ENCODE measurements at places on chromosomes 3 and 15.

GRCh38 chr15:58957101-58957973 lies 23.9 kb upstream of the SLTM start:
- no peak for DNase-seq

DNA sequence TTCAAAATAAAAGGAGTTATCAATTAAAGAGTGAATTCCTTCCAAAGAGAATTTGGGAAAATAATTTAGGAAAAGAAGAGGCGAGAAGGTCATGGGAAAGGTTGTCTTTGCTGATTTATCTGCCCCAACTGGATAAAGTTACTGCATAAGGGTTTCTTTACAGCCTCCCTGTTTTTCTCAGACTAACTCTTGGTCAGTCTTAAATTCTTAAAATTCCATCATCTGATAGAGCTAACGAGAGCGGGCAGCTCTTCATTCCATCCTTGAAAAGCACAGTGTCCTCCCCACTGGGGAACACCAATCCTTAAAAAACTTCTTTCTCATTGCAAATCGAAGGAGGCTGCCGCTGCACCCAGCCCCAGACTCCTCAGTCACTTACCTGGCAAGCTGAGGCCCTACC lies 107.2 kb downstream of the PGPEP1L start:
- DNase-seq: no peak

DNA sequence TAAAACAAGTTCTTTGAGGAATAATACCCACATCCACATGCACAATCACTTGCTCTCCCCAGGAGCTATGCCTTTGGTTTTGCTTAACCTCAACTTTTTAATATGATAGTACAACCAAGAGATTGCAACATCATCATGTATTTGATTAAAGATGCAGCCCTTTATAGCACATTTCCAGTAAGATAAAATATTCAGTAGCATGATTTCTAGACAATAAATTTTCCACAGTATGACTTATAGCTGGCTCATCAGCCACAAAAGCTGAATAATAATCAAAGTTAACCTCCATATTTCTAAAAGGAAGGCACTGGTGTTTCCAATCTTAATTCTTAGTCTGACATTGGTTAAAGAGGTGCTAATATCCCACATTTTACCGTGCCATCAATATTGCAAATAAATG lies 622.5 kb downstream of the TBL1XR1 start:
- DNase-seq: no peak

GRCh38 chr3:127709320-127710060 lies 36.7 kb downstream of the ABTB1 start:
- DNase-seq: no peak

GRCh38 chr3:190537146-190537545 lies 23.3 kb downstream of the IL1RAP start:
- no peak for DNase-seq

- DNase-seq: no peak
Observed at GRCh38 chr3:72664184-72664975, 183.9 kb downstream of the SHQ1 start.

DNA sequence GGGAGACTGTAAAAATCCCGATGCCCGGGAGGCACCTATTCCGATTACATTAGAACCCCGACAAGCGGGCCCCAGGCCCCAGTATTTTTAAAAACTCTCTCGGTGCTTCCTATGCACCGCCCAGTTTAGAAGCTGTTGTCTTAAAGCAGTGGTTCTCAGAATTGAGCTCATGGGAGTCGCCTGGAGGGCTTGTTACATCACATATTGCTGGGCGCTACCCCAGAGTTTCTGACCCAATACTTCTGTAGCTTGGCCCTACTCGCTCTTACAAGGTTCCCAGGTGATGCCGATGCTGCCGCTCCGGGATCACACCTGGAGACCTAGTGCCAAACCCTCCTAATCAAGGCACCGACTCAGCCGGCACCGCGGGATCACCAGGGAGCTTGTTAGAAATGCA lies 35.2 kb downstream of the CPN2 start:
- no peak for DNase-seq

DNA sequence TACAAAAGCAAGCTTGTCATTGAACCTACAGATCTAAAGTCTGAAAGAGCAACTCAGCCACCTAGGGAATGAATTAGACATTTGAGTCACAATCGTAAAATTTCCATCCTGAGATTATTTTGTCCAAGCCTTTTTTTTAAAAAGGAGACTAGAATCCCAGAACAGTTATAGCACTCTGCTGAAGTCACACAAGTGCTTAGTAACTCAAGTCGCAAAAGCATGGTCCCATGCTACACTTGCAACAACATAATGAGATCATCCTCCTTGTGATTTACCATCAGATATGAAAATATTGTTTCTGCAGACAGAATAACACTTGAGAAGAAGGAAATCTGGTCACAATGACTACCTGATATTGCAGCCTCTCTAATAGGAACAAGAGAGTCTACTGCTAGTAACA lies 106.7 kb downstream of the ZIC4 start:
- DNase-seq: no peak

DNA sequence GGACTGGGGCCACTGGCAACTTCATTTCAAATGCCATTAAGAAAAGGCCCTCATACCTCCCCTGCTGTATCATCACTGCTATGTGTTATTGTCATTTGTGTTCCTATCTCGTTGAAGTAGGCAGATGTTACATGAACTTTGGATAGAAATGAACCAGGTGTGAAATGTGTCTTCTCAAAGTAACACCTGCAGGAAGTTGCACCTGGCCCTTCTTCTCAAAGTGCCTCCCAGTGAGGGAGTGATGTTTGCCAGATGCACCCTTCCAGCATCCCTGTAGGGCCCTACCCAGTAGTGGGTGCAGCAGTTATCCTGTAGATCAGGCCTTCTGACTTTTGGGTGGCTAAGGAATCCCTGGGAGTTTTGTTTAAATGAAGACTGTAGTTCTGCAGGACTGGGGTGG lies 197.7 kb upstream of the CTNNB1 start:
- DNase-seq: no peak

DNA sequence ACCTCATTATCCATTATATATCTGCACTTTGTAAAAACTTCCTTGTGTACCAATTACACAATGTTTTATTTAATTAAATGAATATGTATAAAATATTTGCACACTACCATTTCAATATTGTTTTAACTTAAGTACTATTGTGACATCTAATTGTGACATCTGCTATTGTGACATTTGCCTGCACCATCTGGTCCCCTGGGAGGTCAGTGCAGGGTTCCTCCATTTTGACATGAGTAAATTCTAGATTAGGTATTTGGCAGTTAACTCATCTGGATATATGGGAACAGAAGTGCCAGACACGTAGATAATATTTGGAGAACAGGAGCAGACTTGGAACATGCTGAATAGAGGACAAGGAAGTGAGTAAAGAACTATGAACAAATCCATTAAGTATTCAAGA lies 332.1 kb downstream of the VGLL3 start:
- no peak for DNase-seq

GRCh38 chr3:81723732-81724313 lies 37.6 kb downstream of the GBE1 start:
- DNase-seq: no peak

- no peak for DNase-seq
Observed at GRCh38 chr3:33044676-33045075, 52.3 kb downstream of the GLB1 start.

GRCh38 chr3:194306771-194307640 lies 44.1 kb downstream of the CPN2 start:
- peak; percentile 35 for DNase-seq

GRCh38 chr3:119235151-119235550 lies 5.5 kb downstream of the B4GALT4 start:
- no peak for DNase-seq

GRCh38 chr3:133384331-133385027 lies 15.4 kb upstream of the BFSP2 start:
- DNase-seq: peak; percentile 18

DNA sequence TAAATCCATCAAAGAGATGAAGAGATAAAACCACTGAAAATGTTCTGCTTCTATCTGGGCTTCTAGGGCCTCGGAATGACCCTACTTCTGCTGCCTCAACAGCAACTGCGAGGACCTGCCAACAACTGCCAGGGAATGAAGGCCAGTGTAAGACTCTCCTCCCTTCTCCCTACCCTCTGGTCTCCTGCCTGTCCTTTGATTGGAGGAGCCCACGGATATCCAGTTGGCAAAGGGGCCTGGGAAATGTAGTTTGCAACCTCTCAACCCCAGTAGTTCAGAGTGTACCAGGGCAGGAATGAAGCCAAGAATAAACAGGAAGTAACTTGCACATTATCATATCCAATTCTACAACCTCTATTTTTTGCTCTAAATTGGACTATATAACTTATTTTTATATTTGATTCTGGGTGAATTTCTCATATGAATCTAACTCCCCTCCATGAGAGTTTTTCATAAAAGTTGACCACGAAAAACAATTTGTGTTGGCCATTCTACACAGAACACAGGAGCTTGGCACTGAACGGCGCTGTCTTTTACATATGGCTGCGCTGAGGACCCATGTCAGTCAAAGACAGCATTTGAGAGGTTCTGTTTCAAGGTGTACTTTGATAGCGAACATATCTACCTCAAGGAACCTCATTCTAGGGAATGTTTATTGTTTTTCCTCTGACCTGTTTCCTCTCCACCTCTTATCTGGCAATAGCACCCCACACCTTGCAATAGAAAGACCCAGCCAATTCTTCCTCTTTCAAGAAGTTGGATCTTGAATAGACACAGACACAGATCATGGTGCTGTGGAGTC lies 91.1 kb upstream of the RNF7 start:
- no peak for DNase-seq

- no peak for DNase-seq
Observed at GRCh38 chr3:61667383-61667782, 106.0 kb downstream of the PTPRG start.

- no peak for DNase-seq
Observed at GRCh38 chr3:55720614-55721013, 233.5 kb upstream of the WNT5A start.

DNA sequence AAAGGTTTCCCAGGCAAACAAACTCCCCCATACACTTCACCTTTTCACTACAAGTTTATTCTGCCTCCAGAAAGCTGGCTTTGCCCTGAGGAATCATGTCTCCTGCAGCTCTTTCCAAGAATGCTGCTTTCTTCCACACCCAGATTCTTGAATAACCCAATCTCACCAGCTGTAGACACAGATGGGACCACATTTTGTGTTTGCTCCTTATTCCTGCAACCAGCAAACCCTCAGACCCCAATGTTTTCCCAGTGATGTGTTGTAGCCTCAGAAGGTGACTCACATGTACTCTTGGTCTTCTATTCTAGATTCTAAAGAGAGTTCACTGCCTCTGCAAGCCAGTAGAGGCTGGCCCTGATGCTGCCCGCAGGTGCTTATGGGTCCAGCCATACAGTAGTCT lies 23.6 kb upstream of the TRIM59 start:
- no peak for DNase-seq

DNA sequence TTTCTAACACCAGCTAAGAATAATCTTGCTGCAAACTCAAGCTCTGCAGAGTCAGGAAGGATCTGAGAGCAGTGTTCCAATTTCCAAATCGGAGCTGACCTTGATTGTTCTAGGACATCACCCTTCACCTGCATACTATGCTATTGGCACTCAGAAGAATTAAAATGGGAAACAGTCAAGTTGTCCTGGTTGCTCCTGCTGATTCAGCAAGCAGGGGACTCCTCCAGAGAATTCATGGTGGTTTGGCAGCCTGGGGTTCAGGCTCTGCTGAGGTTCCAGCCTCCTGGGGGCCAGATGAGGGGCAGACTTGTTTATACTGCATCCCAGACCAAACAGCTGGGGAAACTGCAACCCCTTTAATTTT lies 213.7 kb upstream of the ADAMTS9 start:
- no peak for DNase-seq

DNA sequence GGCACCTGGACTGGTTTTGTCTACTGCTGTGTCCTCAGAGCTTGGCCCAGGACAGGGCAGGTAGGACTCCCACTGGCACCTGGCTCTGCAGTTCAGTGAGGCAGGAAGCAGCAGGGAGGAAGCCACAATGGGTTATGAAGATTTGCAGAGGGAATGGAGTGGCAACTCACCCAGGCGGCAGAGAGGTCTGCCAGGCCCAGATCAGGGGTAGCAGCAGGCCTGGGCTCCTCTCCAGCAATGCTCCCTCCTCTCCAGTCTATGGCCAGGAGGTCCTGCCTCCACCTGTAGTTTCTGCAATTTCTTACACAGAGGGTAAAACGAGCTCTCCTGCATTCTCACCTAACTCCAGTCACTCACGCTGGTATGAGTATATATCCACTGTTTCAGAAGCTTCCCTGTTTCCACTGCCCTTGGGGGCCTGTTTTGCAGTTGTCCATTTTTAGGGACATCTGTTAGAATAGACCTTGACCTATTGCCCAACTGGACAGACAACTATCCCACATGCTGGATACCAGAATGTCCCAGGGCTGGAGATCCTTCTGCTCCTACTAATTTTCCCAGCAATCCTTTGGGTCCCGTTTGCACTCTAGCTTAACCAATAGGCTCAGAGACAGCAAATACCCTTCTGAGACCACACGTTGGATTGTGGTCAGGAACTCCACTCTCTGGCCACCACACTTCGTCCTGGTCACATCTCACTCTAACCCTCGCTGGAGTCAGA lies 35.2 kb downstream of the HMCES start:
- no peak for DNase-seq

GRCh38 chr3:122488262-122488973 lies 26.3 kb downstream of the KPNA1 start:
- DNase-seq: no peak

GRCh38 chr3:170107941-170108340 lies 70.1 kb downstream of the GPR160 start:
- DNase-seq: no peak

DNA sequence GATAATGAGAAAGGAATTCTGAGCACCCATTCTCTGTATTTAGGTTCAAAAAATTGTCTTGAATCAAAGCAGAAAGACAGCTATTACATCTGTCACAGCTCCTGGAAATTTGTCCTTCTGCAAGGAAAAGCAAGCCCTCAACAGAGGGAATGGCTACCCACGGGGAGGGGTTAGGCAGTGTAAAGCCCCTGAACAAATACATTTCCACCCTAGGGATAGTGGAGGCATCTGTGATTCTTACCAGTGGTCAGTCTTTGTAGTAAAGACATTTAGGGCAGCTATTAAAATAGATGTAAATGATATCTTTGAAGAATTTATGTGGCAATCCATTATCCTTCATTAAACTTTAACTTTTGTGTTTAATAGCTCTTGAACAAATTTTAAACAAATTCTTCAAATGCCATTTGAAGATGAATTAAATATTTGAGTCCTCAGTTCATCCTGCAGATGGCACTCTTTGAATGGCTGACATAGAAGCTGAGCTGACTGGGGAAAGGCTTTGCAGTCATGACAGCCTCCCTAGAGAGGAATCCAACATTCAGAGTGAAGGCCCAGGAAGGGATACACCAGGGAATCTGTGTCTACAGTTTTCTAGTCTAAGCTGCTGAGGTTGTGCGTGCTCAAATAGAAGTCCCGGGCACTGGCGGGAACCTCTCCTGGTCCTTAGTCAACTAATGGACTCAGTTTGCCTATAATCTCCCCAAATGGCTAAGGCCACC lies 359.7 kb upstream of the ROPN1 start:
- DNase-seq: no peak
